Renal pelvis (tissue), 12 donors: ENCODE measurements at places on chromosomes 7 and 10. TPM values are rescaled to one million over a fixed set of nuclear protein-coding genes. Genes with fewer than 3 reads are reported as not detected.

DNA sequence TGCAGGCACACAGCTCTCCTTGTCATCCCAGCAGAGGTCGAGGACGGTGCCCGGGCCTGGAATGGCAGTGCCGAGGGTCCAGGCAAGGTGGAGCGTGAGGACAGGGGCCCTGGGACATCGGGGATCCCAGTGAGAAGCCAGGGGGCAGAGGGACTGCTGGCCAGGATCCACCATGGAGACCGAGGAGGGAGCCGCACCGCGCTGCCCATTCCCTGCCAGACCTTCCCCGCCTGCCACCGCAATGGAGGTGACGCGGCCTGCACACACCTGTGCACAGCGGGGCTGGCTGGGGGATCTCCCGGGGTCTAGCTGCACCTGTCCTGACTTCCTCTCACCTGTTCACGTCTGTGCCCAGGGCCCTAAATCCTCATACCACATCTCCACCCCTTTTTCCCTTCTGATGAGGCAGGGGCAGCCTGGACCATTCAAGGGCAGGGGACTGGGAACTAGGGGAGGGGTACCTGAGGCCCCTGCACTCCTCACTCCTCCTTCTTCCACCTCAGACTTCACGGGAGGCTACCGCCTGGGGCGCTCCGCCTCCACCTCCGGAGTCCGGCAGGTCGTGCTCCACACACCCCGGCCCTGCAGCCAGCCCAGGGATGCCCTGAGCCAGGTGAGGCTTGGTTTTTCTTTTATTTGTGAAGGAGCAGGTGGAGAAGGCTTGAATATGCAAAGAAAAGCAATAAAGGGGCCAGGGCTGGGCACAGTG, 6.9 kb downstream of the NYAP1 start:
- no peak for DNase-seq

- no peak for DNase-seq
Observed at GRCh38 chr10:110631934-110632333, 12.2 kb upstream of the RBM20 start.

- peak; percentile 50 for DNase-seq
Observed at GRCh38 chr10:58746474-58747185, 234.0 kb downstream of the BICC1 start.

GRCh38 chr10:35927990-35928488, 285.9 kb upstream of the FZD8 start:
- no peak for DNase-seq

DNA sequence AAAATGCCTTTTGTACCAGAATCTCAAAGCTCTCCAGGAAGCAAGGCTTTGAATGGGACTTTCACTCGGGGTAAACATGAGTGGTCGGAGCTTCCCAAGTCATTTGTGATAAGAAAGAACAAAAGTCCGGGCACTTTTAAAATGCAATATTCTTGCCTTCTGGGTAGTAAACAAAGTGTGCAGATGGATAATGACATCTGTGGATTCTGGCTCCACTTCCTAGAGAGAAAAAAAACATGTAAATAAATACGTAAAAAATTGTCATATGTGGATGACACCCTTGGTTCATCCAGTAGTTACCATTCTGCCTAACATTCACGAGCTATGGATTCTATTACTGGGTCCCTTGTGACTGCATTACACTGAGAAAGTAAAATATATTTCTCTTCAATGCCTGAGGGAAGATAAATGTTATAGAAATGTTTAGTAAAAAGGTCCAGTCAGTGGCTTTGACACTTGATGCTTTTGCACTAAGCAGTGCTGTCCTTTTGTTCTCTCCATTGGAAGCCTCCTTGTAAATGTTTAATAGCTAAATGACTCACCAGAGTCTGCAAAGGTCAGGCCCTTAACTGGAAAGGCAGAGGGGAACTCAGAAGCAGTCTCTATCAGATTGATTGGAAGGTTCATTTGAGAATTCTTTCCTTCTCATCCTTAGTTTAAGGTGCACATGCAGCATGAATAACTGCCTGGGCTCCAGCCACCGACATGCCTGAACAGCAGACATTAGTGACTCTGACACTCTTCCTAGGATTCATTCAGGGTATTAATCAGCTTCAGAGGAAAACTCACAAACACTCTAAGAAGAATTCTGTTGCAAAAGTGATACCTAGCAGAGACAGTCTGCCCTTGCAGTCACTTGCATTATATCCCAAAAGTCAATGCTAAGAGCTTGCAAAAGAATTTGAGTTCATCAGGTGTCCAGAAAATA, 11.7 kb upstream of the EDRF1 start:
- no peak for DNase-seq

DNA sequence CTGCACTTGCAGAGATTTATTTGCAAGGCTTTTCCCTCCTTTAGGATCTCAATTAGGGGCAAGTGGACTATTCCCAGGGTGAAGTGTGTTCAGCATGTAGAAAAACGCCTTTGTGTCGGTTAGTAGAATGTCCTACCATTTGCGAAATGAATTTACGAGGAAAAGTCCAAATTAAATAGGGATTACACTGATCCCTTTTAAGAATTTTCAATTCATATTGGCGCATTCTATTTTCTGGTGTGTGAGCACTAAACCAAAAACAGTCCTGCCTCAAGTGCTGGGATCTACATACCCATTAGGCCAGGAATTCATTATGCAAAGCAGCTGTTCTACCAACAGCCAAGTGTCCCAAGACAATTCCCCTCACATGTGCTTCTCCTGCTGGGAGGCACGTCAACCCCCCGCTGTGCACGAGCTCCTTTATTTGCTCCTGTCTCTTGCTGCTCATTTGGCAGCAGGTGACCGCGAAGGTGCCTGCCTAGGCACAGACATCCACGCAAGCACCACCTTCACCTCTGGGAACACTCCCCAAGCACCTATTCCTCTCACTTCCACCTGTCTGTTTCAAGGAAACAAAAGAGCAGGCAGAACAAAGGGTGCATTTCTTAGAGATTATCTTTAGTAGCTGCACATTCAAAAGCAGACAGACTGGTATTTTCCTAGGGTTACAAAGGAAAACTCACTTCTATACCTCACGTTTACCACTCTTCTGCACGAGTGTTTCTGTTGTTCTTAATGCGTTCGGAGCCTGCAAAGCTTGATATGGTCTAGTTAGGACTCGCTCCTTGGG, 134.6 kb upstream of the FGFR2 start:
- no peak for DNase-seq

GRCh38 chr10:77084431-77085144, 553.0 kb downstream of the KCNMA1 start:
- no peak for DNase-seq

- DNase-seq: no peak
Observed at GRCh38 chr10:23021430-23021829, 73.9 kb upstream of the MSRB2 start.

DNA sequence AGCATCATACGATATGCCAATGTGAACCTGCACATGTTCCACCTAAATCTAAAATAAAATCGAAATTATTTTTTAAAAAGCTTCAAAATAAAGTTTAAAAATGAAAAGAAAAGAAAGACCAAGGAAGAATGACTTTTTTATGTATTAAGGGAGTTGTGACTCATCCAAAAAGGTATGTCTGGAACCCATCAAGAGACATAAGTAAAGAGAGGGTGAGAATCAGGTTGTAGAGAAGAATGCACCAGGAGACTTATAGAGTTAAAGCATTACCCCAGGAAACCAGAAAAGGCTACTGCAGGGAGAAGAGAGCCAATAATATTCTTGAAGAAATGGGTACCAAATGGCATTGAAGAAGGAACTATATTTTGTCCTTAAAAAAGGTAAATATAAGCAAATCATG, 69.8 kb downstream of the CTTNBP2 start:
- DNase-seq: no peak

The C10orf105 gene
- polyA plus RNA-seq: 0.26 TPM

The DPCD gene
- 45.6 TPM for polyA plus RNA-seq

- no peak for DNase-seq
Observed at GRCh38 chr10:35876248-35876647, 234.2 kb upstream of the FZD8 start.

- no peak for DNase-seq
Observed at GRCh38 chr7:136353287-136353686, 376.1 kb upstream of the MTPN start.

DNA sequence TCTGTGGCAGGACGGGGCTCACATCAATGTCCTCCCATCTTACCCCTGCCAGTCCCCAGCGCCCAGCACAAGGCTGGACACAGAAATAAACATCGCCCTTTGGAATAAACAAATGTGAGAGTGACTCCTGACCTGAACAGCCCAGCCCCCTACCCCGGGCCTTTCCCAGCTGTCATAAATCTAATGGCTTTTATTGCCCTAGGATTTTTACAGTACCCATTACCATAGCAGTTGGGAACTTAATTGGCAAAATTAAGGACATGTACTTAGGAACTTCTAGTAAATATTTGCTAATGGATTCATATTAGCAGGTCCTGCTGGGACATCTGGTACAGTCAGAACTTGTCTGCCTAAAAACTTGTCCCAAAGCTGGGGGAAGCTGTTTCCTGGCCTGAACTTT, 76.6 kb downstream of the GLRX3 start:
- DNase-seq: no peak

DNA sequence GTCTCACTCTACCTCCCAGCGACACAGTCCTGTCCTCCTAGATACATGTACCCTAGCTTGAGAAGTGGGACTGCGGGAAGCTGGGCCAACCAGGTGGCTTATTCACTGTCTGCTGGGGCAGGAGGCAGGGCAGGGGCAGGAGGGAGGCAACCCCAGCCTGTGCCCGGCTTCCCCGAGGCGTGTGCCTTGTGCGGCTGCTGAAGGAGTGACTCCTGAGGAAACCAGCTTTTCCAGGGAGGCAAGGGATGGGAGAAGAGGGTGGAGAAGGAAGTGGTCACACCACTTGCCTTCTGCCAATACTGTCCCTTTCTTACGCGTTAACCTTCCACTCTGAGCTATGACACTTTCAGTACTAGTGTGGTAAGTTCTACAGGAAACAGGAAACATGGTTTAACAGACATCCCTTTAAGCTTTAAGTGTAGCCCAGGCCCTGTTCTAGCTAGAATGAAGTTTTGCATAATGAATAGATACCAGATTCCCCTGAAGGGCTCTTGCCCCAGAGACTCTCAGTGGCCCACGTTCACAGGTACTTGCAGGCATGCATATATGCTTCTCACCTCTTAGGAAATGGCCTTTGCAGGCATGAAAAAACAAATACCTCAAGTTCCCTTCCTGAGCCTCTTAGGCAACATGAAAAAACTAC, 40.6 kb downstream of the SYPL1 start:
- no peak for DNase-seq

- no peak for DNase-seq
Observed at GRCh38 chr10:13844651-13845050, 257.9 kb downstream of the PRPF18 start.

DNA sequence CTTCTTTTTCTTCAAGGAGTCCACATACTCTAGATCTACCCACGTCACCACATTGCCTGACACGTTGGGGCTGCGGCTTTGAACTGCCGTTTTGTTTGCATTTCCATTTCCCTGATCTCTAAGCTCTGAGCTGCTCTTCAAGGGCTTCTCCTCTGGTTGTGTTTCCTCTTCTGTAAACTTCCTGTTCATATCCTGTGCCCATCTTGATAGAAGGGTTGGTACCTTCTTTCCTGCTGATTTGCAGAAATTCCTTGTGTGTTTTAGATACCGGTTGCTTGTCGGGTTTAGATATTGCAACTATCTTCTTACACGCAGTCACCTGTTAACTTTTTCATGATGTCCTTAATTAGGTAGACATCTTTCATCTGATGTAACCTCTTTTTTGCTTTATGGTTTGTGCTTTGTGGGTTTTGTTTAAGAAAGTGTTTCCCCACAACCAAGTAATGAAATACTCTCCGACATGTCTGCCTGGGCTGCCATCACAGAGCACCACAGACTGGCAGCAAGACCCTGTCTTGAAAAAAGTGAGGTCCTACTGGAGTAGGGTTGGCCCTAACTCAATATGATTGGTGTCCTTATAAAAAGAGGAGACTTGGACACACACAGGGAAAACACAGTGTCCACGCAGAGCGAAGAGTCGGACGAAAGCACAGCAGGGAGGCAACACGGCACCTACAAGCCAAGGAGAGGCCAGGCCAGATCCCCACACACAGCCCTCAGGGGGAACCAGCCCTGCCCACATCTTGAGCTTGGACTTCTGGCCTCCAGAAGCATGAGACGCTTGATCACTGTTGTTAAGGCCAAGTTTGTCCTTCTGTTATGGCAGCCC, 99.1 kb upstream of the PDGFA start:
- no peak for DNase-seq

GRCh38 chr7:37816922-37817590, 31.3 kb upstream of the NME8 start:
- no peak for DNase-seq

- no peak for DNase-seq
Observed at GRCh38 chr7:131604841-131605279, 48.4 kb upstream of the PODXL start.

DNA sequence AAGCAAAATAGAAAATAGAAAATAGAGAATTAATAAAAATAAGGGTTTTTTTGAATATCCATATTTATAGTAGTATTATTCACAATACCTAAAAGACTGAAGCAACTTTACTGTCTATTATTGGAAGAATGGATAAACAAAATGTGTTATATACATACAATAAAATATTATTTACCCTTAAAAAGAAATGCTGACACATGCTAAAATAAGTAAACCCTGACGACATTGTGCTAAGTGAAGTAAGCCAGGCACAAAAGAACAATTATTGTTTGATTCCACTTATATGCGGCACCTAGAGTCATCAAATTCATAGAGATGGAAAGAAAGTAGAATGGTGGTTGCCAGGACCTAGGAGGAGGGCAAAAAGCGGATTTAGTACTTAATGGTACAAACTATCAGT, 39.0 kb downstream of the LRRC17 start:
- no peak for DNase-seq

DNA sequence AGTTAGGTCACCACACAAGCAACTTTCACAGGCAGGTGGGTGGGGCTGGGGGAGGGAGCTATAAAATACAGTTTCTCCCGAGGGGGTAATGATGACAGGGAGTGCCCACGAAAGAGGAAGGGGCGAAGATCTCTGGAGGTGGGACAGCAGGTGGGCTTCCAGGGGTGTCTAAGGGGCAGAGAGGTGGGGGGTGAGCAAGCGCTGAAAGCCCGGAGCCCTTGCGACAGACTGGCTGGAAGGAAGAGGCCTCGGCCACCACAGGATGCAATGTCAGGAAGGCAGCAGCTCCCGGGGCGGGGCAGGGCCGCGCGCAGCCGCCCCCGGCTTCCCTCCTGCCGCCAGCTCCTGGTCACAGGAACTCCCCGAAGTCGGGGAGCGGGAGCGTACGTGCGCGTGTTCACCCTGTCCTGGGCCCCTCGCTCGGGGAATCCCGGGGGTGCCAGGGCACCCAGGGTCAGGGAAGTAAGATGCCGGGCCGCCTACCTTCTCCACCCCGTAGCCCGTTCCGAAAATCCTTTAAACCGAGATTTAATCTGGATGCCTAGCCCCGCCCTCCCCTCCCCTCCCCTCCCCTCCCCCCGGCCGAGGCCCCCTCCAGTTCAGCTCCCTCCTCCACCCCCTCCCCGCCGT, 105.2 kb upstream of the PPIF start:
- peak; percentile 50 for DNase-seq

The PLAC9 gene
- polyA plus RNA-seq: 30.8 TPM

DNA sequence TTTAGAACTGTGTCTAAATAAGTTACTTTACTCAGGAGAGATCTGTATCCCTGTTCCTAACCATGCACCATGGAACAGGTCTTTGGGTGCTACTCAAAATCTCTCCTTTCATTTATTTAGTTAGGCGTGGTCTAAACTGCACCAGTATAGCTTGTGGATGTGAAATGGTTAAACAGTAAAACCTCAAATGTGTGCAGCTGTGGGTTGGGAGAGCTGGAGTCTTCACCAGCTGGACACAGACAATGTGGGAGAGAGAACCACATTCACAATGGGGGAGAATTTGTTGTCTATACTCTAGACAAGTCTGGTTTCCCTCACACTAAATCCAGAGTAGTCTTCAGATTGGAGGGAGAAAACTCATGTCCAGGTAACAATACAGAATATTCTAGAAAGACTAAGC, 31.2 kb upstream of the IKZF1 start:
- DNase-seq: no peak
